ENCODE measurements at places on chromosomes 4 and X. TPM values are rescaled to one million over a fixed set of nuclear protein-coding genes. Genes with fewer than 3 reads are reported as not detected.
A peak's percentile ranks its signal among the peaks of the same experiment; 100 is the strongest.

DNA sequence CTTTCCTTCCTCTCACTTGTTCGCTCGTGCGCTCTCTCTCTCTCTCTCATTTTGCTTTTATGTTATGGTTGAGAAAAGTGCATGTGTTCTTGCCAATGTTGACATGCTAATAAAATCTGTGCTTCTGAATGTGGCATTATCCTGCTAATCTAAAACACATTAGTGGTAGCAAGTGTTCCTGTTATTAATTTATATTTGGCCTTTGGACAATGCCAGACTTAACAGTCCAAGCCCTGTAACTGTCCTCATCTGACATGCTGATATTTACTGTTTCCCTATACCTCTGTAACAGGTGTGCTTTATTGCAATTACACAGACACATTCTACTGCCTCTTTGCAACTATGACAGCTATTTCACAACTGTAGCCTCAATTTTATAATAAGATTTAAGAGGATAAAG lies 2.7 kb downstream of the PPARGC1A start:
- no peaks in the 10 kb centered on the region for H3K27me3 ChIP-seq
- H3K4me3 ChIP-seq = peak overlapping the region; percentile 48
- peak overlapping the region; percentile 88 for H3K27ac ChIP-seq
- no peak for DNase-seq

DNA sequence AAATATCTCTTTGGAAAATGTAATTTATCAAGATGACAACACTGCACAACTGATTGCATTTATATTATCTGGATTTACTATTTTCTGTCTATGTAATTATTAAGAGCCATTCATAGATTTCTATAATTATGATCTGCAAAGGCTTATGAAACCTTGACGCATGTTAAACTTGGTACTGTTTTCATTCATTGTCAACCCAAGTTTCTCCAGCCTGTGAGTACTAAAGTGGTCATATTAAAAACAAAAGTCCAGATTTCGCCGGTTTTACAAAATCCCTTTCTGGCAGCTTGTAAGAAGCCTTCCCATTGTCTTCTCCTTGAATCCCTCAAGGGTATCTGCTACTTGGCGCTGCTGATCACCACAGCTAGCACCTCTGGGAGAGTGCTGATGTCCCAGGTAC lies 19.7 kb upstream of the GRPR start:
- no peak overlapping the region for H3K27ac ChIP-seq
- no peaks in the 10 kb centered on the region for H3K4me1 ChIP-seq
- DNase-seq = no peak
- no peak overlapping the region for H3K4me3 ChIP-seq

Gene P2RY8
- total RNA-seq = 4.4 TPM

Gene CSN2
- not detected for total RNA-seq

DNA sequence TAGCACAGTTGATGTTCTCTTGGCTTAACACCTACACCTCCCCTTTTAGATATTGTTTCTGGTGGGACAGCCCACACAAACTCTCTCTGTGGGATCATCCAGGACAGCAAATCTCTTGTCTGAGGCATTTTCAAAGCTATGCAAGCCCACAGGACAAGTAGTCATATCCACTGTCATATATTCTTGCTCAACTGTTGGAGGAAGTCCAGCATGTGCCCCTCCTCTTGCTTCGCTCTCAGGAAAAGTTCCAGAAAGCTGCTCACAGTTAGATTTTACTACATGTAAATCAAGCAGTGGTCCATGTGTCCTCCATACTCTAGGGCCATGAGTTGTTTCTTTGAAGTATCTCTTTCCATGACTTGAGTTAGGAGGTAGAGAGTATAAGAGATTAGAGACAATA lies 260.7 kb downstream of the INPP4B start:
- H3K4me3 ChIP-seq = no peak overlapping the region
- H3K27ac ChIP-seq = no peak overlapping the region
- H3K36me3 ChIP-seq = no peaks in the 10 kb centered on the region
- no peaks in the 10 kb centered on the region for H3K4me1 ChIP-seq
- no peak for DNase-seq
